Choroid plexus epithelial cell (primary cell): ENCODE measurements at places on chromosomes 6 and 20.
A peak's percentile ranks its signal among the peaks of the same experiment; 100 is the strongest.

DNA sequence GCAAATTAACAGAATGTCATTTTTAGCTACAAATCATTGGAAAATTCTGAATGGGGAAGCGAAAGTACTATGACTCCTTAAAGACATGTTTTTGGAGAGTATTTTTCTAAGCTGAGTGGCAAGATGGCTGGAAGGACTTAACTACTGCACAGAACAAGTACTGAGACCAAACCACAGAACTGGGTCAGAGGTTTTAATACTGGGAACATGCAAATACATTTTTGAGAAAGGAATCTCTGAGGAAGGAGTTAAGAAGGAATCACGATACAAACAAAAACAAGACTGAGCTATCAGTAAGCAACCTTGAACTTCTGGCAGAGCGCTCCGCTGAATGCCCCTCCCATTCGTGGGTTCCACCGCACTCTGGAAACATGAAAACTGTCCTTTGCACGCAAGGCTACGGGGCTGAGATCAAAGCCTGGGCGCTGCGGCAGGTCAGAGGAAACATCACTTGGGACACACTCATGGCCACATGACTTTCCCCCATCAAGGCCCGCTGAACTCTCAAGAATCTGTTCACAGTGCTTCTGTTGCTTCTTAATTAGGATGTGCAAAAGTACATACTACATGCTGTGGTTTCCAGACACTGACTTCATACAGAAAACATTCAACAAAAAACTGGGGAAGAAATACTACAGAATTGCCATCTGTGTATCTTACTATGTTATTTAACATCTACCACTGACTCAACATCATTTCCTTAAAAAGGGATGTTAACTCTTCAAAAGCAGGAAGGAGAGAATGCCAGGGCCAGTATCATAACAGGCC is 27.8 kb downstream of the SLC23A2 start:
- peak; percentile 90 for DNase-seq

DNA sequence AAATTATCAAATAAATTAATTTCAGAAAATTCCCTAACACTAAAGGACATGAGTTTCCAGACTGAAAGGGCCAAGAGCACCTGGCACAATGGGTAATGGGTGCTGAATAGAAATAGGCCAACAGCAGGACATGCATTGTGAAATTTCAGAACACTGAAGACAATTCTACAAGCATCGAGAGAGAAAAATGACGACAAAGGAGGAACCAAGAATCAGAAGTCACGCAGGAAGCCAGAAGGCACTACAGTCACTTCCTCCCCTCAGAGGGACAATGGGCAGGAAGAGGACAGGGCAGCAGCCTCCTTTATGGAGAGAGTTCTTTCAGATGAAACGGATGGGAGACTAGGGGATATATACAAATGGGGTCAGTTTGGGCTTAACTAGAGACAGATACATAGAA is 29.6 kb downstream of the PCNA start:
- no peak for DNase-seq

GRCh38 chr20:24370249-24370648 is 99.2 kb upstream of the SYNDIG1 start:
- no peak for DNase-seq

- no peak for DNase-seq
Observed at GRCh38 chr6:133313068-133313467, 71.9 kb downstream of the EYA4 start.

DNA sequence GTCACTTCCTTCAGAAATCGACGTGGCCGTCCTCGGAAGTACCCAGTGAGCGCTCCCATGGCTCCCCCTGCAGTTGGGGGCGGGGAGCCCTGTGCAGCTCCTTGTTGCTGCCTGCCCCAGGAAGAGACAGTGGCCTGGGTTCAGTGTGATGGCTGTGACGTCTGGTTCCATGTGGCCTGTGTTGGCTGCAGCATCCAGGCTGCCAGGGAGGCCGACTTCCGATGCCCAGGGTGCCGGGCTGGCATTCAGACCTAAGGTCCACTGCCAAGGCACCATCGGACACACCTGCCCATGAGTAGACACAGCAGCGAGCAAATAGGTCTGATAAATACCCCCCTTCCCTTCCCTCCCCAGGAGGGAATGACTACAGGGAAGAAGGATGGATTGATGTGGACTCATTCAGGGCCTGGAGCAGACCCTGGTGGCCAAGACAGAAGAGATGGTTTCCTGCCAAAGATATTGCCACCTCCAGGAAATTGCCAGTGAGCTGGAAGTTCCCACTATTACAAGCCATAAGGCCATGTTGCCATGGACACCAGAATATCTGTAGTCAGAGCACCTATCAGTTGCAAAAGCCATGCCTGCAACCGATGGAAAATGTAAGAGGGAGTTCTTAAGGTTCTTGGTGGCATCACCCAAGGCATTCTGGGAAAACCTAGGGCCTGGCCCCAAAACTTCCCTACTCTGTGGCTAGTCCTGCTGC is 4.2 kb downstream of the TCF19 start:
- no peak for DNase-seq

DNA sequence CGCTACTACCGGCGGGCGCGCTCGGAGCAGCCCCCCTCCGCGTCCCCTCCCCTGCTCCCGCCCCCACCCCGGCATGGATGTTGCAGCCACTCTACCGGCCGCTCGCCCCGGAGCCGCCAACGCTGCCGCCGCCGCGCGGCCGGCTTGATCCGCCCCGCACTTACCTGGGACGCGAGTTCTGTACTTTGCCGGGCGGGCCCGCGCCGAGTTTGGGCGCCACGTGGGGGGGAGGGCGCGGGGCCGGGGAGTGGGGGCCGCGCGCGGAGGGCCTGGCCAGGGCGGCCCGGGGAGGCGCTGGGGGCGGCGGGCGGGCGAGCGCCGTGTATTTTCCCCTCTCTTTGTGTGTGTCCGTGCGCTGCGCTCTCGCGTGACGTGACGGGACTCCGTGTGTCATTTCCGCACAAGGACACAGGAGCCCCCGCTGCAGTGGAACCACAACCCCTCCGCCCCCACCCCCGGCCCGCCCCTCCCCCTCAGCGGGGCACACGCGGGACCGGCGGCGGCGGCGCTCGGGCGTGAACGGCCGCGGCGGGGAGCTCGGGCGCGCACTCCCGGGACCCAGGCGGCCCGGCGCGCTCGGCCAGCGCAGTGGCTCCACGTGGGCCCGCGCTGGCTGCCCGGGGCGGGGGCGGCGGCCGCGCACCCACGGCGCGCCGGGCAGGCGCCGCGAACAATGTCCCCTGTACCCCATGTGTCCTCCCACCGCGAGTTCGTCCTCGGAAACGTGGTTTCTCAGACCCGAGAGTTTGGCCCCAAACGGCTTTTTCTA is at the start of gene BEND3:
Gene BEND3 (minus strand): TSS at position 590 of the 769 bp plus-strand sequence. CDS start 16,230 bp downstream, outside the sequence.
- DNase-seq = peak; percentile 22

- no peak for DNase-seq
Observed at GRCh38 chr6:29502181-29502580, 14.4 kb upstream of the MAS1L start.

DNA sequence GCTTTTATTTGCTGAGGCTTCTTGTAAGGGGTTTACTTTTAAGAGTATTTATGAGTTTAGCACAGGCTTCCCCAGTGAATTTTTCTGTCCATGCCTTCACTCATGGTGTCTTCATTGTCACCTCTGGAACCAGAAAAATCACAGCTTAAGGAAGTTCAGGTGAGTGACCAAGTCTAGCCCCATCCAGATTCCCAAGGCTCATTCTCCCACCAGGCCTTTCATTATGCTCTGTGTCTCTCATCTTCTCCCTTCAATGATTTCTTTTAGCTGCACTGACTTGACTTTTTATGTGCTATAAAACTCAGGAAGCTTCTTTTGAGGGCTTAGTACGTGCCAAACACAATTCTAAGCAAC is 64.9 kb upstream of the NEDD9 start:
- no peak for DNase-seq

DNA sequence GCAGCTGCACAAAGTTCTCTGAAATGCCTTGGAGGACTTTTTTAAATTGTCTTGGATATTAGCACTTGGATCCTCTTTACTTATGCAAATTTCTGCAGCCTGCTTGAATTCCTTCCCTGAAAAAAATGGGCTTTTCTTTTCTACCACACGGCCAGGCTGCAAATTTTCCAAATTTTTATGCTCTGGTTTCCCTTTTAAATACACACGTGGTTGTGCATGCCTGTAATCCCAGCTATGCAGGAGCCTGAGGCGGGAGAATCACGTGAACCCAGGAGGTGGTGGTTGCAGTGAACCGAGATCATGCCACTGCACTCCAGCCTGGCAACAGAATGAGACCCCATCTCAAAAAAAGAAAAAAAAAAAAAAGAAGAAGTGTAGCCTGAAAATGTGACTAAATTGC is 76.1 kb upstream of the PRND start:
- DNase-seq = no peak

DNA sequence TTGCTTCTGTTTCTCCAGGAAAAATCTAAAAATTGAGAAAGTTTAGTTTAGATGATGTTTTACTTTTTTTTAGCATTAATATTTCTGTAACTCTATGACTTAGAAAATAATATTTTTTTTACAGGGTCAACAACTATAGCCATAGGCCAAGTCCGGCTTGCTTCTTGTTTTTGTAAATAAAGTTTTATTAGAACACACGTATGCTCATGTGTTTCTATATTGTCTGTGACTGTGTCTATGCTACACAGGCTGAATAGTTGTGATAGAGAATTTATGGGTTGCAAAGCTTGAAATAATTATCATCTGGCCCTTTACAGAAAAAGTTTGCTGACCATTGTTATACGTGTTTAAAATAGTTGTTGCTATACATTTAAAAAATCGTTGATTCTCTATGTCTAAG is 399.2 kb downstream of the EPM2A start:
- DNase-seq = no peak

GRCh38 chr20:535958-536357 is 7.6 kb downstream of the CSNK2A1 start:
- DNase-seq = peak; percentile 74

GRCh38 chr20:38608188-38608587 is 6.6 kb downstream of the ARHGAP40 start:
- DNase-seq = no peak

- DNase-seq = no peak
Observed at GRCh38 chr6:163121270-163121669, 293.2 kb upstream of the QKI start.

GRCh38 chr20:46363874-46364669 is 42.3 kb downstream of the ELMO2 start:
- peak; percentile 94 for DNase-seq

DNA sequence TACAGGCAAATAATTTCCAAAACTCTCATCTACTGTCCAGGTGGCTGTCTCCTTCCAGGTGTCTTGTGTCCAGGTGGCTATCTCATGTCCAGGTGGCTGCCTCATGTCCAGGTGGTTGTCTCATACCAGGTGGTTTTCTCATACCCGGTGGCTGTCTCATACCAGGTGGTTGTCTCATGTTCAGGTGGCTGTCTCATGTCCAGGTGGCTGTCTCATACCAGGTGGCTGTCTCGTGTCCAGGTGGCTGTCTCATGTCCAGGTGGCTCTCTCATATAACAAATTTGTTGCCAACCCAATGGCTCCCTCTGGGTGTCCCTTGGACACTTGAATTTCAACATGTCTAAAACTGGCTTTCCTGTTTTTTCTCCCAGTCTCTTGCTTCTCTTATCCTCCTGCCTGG is 14.3 kb upstream of the SLC22A3 start:
- no peak for DNase-seq

DNA sequence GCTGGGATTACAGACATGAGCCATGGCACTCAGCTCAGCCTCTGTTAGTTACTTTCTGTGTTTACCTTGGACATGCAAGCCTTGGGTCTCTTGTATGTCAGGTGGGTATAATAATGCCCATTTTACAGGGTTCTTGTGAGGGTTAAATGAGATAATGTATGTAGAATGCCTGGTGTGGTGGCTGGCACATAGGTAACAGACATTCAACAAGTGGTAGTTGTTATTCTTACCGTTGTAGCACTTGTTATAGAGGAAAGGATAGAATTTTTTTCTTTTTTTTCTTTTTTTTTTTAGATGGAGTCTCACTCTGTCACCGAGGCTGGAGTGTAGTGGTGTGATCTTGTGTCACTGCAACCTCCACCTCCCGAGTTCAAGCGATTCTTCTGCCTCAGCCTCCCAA is 8.0 kb upstream of the KIF13A start:
- no peak for DNase-seq

- DNase-seq = no peak
Observed at GRCh38 chr6:95084867-95085266, 492.5 kb upstream of the MANEA start.

DNA sequence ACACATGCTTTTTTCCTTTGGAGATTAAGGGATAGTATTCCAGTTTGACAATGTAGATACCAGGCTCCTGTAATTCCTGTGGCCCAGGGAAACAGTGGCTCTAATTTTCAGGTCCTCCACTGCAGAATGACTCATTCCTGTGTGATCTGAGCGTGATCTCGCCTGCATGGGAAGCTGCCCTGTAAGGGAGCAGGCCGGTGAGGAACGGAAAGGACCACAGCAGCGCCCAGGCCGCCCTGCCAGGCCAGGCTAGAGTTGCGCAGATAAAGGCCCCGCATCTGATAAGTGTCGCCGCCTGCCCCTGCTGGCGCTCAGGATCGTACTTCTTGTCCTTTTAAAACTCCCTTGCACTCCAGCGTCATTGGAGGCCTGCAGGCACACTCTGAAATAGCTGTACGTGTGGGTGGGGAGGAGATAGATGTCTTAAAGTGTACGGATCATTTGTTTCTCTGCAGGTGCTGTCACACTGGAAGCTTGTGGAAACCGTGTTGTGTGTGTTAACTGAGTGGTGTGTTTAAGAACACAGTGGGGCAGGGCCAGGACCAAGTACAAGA is 60.7 kb downstream of the SYNJ2 start:
- peak; percentile 91 for DNase-seq

DNA sequence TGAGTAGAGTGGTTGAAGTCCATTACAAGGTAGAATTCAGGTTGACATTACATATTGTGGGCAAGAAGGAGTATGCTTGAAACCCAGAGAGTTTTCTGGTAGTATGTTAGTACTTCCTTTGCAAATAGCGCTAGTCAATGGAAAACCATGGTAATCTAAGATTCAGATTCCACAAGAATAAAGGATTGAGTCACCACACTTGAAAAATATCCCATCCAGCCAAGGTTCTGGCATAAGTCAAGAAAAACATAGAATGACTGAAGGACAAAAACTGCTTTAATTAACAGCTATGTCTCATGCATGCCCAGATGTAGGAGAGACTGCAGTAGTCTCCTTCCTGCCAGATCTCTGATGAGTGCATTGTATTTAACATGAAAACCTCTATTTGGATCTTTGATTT is 469.8 kb downstream of the BMP2 start:
- DNase-seq = no peak

GRCh38 chr6:131782764-131783163 is 25.1 kb upstream of the ENPP1 start:
- peak; percentile 50 for DNase-seq

GRCh38 chr6:137810554-137811120 is 56.4 kb upstream of the TNFAIP3 start:
- DNase-seq = no peak
